ENCODE measurements at places on chromosomes 7 and 10.

- DNase-seq = no peak
These were observed 9.1 kb downstream of the COMTD1 start for GRCh38 chr10:75226656-75227055.

- DNase-seq = peak; percentile 95
These were observed 28.2 kb downstream of the SKIDA1 start for GRCh38 chr10:21497177-21497807.

DNA sequence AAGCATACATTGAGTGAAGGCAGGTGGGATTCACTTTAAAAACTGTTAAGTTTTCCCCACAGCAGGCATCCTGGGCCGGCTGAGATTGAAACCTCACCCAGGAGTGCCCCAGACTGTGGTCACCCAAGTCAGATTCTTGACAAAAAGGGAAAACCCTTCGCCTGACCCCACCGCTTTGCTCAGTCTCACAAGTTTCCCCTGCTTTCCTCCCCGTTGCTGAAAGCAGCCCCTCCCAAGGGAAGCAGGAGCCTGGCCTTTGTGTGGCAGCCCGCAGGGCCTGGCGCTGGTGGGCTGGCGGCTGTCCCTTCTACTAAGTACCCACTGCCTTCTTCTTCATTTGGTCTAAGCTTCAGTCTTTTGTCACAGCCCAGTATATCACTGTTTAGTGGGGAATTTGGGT is 16.0 kb downstream of the RNF32 start:
- no peak for DNase-seq

GRCh38 chr10:118804262-118804773 is 49.5 kb upstream of the CACUL1 start:
- DNase-seq = no peak

GRCh38 chr10:10677479-10677878 is 340.2 kb upstream of the CELF2 start:
- DNase-seq = peak; percentile 80

- peak; percentile 94 for DNase-seq
These were observed 33.2 kb downstream of the WBP1L start for GRCh38 chr10:102776779-102777456.

DNA sequence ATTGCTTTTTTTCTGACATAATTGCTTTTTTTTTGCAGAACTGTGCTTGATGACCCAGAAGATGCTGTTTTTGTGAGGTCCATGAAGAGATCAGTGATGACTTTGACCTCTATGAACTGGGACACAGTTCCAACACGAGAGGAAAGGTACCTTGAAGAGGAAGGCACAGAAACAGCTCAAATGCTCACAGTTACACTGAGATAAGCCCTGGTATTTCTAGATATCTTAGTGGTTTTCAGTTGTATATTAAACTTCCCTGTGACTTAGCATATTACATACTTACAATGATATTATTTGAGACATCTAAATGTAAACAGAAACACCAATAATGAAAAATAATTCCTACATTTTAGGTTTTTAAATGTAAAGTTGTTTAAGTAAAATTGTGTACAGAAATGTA is 54.7 kb downstream of the LRRC72 start:
- DNase-seq = no peak

GRCh38 chr10:125120053-125120710 is 40.2 kb downstream of the CTBP2 start:
- DNase-seq = no peak

DNA sequence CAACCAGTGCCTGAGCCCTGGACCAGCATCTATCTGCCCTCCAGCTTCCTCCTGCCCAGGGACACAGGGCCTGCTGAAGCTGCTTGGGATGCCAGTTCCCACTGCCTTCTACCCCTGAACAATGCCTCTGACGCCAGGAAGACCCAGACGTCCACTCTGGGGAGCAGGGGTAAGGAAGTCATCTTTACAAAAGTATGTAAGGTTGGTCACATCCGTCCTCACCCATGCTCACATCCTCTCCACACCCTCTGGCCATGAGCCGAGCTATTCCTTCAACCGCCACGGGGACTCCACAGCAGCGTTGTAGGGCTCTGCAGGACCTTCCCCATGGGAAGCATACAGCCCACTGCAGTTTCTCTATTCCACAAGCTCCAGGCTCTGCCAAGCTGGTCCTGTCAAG is 58.5 kb downstream of the CLRN3 start:
- no peak for DNase-seq
